ENCODE measurements at places on chromosomes 11 and 22. TPM values are rescaled to one million over a fixed set of nuclear protein-coding genes. Genes with fewer than 3 reads are reported as not detected.
A peak's percentile ranks its signal among the peaks of the same experiment; 100 is the strongest.

DNA sequence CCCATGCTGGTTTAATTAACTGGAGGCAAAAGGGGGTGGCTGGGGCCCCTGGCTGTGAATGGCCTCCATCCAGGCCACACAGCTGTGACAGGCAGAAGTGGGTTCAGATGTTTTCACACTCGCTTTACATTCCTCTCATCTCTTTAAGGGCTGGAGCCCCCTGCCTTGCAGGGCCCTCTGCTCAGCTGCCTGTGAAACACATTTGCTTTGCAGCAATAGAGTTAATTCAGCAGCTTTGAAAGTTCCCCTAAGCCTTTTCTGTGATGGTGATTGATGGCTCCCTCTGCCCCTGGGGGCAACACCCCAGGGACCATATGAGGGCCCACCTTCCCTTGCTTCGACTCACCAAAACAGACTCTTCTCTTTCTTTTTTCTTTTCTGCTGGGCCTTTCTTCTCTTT lies 139.3 kb downstream of the FEZ1 start:
- no peak for DNase-seq

DNA sequence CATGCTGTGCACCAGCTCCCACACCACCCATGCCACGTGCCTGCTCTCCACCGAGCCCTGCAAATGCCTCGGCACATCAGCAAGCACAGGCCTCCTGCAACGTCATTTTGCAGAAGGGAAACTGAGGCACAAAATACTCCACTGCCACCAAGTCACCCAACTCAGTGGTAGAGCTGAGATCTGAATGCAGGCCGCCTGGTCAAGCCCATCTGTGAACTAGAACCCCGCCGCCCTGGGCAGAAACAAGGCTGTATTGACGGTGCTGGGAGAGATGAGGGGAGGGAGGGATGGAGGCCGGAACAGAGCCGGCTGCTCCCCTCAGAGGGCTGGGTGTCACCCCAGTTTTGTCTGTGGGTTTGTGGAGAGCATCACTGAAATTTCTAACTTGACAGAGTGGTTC lies 81.4 kb downstream of the CDKN1C start:
- no peak for DNase-seq

DNA sequence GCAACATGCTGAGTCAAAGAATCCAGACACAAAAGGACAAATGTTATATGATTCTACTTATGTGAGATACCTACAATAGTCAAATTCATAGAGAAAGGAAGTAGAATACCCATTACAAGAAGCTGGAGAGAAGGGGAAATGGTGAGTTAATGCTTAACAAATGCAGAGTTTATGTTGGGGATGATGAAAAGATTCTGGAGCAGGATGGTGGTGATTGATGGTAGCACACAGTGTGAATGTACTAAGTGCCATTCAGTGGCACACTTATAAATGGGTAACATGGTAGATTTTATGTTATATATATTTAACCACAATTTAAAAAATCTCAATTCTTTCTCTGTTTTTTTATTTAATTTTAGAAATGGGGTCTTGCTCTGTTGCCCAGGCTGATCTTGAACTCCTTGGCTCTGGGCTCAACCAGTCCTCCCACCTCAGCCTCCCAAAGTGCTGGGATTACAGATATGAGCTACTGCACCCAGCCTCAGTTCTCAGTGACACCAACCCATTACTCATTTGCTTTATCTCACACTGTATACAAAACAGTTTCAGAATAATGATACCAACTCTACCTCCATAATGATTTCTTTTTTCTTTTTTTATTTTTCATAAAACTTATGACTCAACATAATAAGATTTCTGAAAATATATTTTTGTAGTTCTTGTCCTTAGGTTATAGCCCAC lies 9.6 kb upstream of the RELA start:
- DNase-seq = no peak

GRCh38 chr11:3205261-3206155 lies 13.1 kb downstream of the MRGPRG start:
- peak; percentile 19 for DNase-seq

DNA sequence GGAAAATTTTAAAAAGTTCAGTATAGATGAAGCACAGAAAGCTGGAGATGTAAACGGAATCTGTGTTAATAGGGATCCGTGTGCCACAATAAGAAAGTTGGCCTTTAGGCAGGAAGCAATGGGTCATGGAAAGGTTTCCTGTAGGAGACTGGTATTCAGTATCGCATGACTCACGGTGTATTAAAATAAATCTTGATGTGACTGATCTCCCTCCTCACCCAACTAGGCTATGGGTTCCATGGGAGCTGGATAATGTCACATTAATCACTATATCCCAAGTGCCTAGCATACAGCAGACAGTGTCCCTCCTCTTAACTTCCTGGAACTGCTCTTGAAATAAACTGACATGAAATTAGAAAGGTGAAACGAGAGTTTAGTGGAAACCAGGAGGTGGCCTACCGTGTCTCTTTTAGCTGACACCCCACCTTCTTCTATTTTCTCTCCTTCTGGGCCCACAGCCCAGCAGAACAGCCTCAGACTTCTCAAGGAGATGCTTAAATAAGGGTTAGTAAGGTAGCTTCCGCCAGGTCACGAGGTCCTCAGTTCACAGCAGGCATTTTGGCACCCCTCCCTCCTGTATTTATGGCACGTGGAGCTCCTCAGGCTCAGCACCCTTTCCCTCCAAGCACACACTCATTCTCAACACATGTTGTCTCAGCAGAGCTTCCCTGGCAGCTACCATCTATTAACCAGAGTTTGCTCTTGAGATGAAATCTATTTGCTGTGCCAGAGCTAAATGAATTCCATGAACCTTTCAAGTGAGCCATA lies 118.8 kb downstream of the NXPE2 start:
- DNase-seq = no peak

GRCh38 chr11:19701421-19701820 lies 11.2 kb upstream of the NAV2 start:
- peak; percentile 41 for DNase-seq

GRCh38 chr22:42684462-42685195 lies 35.4 kb upstream of the CYB5R3 start:
- DNase-seq = peak; percentile 56

- no peak for DNase-seq
Observed at GRCh38 chr22:50737728-50738648, at the start of gene ACR. TSS of gene ACR (plus strand) at chr22:50738204. CDS start at chr22:50738236, 32 bp downstream.

DNA sequence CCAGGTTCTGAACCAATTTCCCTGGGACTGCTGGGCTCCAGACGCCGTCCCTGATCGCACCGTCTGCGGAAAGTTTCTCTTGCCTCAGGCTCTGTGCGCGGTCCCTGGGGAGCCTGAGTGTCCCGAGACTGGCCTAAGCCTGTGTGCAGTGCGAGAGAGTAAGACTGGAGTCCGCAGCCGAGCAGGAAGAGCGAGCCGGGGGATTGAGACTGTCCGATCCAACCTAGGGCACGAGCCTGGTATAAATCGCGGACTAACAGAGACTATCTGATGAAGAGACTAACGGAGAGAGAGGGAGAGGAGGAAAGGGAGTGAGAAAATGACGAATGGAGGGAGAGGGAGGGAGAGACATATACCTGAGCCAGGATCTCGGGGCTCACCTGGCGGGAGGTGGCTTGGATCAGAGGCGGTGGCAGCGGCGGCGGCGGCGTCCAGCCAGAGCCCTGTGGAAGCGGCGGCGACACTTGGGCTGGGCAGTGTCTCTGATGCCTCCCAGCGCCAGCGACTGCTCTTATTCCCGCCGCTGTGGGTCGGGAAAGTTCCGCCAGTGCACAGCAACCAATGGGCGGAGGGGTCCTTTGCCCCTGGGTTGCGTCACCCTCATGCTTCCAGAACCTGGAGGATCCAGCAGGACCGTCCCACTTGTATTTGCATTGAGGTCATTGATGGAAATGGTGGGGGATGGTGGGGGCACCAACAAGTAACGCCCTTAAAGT lies at the start of gene CALCA:
Gene CALCA, minus strand, starts transcription at position 487 of the 716 bp plus-strand sequence. CDS start 1,159 bp downstream, outside the sequence.
- DNase-seq = peak; percentile 21

DNA sequence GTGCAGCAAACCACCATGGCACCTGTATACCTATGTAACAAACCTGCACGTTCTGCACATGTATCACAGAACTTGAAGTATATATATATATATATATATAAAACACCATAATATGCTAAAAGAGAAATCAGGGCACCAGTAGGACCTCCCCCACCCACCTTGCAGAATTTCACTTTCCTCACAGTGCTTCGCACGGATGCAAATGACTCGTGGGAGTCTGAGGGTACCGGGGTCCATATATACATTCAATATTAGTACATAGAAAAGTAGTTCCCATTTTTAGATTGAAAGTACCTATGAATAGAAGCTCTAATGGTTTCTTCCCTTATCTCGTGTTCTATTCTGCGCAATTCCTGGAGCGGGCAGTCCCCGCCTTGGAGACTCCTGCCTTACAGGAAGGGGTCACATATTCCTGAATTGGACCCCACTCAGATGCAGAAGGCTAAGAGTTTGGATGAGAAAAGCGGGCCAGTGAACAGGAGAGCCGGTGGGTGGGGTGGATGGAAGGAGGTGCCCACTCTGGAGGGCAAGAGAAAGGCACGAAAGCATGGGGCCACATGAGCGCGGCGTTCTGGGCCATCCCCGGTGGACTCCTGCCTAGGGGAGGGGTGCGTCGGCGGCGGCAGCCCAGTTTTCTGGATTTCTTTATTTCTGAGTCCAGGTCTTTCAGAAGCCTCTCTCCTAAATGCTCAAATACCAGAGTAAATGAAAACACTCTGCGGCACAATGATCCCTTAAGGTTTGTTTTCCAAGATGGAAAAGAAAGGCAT lies 136.3 kb downstream of the ETS1 start:
- DNase-seq = no peak

DNA sequence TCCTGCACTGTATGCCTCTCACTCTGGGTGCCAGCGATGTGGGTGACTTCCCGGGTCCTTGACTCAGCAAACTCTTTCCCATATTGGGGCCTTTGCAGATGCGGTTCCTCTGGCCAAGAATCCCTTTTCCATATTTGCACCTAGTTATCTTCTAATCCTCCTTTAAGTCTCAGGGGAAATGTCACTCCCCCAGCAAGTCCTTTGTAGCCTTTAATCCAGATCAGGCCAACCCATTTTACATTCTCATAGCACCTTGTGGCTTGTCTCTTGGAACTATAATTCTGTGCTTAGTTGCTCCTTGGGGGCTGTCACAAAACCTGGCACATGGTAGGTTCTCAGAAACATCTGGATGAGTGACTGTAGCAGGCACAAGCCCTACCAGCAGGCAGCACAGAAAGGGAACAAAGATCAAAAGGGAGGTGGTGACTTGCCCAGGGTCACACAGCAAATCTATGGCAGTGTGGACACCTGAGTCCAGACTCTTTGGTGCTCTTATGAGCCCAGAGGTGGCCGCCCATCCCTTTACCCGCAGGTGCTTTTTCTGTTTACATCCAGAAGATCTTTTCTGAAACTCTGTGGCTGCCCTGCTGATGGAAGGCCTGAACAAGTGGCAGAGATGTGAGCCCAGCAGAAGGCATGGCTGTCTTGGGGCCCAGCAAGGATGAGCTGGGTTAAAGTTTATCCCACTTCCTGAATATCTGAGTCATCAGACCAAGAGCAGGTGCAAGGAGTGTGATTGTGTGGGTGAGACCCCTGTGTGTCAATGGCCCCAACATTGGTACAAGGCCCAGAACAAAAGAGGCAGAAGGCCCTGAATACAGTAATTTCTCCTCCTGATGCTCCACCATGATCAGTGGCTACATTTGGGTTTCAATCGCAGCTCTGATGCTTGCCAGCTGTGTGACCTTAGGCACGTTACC lies 78.6 kb upstream of the GRK3 start:
- DNase-seq = no peak

GRCh38 chr22:30754971-30755758 lies 60.5 kb downstream of the OSBP2 start:
- peak; percentile 91 for DNase-seq

- DNase-seq = peak; percentile 93
Observed at GRCh38 chr11:61733120-61733978, 19.1 kb upstream of the MYRF start.

DNA sequence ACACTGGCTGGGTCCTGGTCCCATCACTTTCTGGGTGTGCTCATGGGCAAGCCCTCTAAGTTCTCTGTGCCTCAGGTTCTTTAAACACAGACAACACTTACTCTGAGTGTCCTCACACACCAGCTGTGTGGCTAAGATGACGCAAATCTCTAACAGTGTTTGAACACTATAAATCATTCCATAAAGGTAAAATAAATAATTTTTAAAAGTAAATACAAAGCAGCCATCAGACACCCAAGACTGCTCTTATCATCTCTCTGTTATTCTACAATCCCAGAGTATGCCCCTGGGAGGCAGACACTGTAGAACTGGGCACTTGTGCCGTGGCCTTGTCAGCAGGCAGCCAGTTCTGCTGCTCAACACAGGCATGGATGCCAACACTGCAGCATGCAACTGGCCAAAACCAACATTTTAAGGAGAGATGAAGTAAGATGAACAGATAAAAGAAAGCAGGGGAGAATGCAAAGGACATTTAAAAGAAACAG lies 56.8 kb downstream of the RPL27A start:
- no peak for DNase-seq

DNA sequence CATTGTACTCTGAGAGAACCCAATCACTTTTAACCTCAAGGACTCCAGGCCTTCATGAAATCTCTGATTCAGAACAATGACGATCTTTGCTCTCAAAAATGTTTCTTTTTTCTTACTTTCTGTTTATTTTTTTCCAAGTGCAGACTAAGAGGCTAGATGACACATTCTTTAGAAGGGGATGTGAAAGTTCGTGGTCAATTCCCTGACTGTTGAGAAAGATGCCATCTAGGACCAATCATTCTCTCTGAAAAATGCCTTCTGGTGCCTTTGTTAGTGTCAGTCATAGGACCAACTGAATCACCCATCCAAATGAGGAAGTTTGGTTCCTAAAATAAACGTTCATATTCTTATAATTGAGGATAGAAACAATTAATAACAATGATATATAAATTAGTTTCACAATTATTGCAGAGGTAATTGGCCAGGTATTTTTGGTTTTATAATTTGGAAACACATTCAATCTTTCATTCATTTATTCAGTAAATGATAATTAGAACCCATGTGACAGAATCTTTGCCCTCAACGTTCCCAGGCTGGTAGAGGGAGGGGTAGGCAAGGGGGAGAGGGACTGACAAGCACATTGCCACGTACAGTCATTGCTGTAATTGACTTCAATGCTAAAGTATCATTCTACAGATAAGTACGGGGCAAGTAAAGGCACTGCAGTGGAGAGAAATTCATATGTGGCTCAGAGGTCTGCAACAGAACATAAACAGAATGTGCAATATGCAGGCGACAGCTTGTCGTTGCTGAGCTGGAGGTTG lies 333.4 kb upstream of the MPPED2 start:
- DNase-seq = peak; percentile 69

GRCh38 chr11:10328314-10329098 lies 23.6 kb downstream of the ADM start:
- peak; percentile 74 for DNase-seq

GRCh38 chr11:114168691-114169090 lies 109.2 kb downstream of the ZBTB16 start:
- no peak for DNase-seq

- DNase-seq = no peak
Observed at GRCh38 chr11:25755918-25756584, 575.9 kb upstream of the ANO3 start.

Gene SIAE
- total RNA-seq = 22.6 TPM

Gene EFCAB6
- total RNA-seq = 3.5 TPM

Gene NOX4
- total RNA-seq = 0.54 TPM

Gene ART5
- total RNA-seq = not detected

Gene CD3D
- not detected for total RNA-seq

Gene NUP160
- 23.1 TPM for total RNA-seq

Gene CRYBB2
- total RNA-seq = not detected

Gene PKNOX2
- total RNA-seq = 0.51 TPM

Gene DMC1
- 3.7 TPM for total RNA-seq
